ENCODE measurements at places on chromosomes 4 and X.

GRCh38 chr4:115674485-115674884, 561.1 kb upstream of the NDST4 start:
- DNase-seq, result no peak

DNA sequence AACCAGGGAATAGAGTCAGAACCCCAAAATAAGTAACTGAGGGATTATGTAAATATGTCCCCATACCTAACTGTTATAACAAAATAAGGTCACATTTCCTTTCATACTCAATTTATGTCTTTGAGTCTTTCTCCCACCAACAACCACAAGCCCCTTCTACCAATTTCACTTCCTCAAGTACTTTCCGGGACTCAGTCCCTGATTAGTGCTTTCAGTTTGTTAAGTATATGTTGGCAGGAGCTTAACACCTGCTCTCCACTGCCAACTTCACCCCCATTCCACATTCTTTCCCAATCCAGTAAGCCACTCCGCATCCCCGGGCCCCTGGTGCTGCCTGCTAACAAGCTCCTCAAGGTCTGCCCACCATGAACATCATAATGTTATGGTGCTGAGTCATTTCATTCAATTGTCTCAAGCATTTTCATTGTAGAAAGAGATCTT, 71.3 kb upstream of the SPRY1 start:
- no peak for DNase-seq

GRCh38 chr4:154836030-154836429, 55.0 kb downstream of the RBM46 start:
- no peak for DNase-seq

DNA sequence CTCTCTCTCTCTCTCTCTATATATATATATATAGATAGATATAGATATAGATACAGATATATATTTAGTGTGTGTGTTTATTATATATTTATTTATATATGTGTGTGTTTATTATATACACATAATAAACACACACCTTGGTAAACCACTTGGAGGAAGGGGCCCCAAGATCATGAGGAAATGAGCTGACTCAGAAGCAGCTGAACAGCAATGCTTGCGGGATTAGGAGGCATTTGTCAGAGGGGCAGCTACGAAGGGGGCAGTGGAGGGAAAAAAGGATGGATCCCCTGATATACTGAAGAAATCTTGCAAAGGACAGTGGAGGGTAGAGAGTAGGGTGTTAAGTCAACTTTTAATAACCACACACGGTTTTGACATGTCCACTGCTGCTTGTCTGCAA, 120.0 kb upstream of the SORBS2 start:
- no peak for DNase-seq

- no peak for DNase-seq
These were observed 1025.5 kb downstream of the RPA4 start for GRCh38 chrX:97909245-97909644.

GRCh38 chr4:127211650-127212560, 420.9 kb upstream of the INTU start:
- no peak for DNase-seq

DNA sequence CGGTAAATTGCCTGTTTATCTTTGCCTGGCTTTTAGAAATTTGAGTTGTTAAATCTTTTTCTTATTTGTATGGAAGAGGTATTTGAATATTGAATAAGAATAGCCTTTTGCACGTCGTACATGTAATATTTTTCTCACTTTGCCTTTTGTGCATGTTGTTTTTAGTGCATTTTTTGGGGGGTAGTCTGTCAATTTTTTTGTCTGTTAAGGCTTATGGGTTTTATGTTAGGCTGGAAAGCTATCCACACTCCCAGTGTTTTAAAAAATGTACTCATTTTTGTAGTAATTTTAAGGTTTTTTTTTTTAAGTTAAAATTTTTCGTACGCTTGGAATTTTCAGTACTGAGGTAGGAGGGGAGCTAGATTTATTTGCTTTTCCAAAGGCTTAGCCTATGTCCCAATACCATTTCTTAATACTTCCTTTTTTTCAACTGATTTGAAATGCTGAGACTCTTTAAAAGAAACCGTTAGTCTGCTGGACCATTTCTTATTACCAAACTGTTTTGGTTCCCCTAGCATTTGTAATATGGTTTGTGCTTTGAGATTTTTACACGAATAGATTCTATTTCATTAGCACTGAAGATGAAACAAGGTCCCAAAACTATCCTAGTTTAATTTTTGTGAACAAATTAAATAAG, 1.3 kb downstream of the HERC5 start:
- no peak for DNase-seq

DNA sequence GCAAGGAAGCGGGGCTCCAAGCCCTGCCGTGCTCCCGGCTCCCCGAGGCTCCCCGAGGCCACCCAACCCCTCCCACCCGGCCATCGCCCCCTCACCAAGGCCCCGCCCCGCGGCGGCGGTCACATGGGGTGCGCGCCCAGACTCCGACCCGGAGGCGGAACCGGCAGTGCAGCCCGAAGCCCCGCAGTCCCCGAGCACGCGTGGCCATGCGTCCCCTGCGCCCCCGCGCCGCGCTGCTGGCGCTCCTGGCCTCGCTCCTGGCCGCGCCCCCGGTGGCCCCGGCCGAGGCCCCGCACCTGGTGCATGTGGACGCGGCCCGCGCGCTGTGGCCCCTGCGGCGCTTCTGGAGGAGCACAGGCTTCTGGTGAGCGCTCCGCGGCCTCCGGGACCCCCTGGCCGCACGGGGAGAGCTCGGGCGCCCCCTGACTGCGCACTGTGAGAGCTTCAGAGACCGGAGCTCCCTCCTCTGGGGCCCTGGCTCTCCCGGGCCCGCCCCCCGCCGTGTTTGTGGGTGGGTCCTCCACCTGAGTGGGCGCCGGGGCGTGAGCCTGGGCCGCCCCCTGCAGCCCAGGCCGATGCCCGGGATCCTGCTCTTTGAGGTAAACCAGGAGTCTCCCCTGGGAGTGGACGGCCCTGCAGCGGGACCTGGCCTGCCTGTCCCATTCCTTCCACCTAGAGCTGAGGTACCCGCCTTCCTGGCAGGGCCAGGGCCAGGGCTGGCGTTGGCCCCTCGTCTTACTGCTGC, at the start of gene IDUA:
Gene IDUA, plus strand, starts transcription at position 166 of the 745 bp plus-strand sequence. Its CDS starts 41 bp downstream, at position 207.
- peak; percentile 36 for DNase-seq

- no peak for DNase-seq
These were observed 1013.0 kb downstream of the STIM2 start for GRCh38 chr4:27873596-27873995.

DNA sequence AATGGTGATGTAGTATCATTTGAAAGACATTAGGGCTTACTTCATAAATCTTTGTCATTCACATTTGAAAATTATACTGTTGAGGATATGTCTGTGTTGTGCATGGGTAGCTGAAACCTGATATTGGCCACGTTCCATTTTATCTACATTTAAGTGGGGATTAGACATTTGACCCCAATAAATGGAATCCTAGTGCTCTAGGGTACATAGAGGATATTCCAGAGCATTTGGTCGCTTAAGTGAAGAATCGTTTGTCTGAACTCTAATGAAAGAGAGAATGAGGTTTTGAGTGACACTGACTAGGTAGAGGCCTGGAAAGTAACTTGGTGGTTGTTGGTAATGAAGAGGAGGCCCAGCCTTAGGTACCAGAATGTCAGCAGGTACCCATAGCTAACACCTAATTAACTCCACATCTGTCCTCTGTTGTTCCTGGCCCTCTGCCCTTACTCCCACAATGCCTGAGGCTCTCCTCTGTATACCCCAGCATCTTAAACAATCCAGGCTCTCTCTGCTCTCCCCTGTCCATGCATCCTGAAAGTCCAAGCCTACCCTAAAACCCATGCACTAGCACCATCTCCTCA, 299.5 kb upstream of the KLF3 start:
- DNase-seq, result no peak

- no peak for DNase-seq
These were observed 378.6 kb downstream of the UNC5C start for GRCh38 chr4:95170176-95170575.

DNA sequence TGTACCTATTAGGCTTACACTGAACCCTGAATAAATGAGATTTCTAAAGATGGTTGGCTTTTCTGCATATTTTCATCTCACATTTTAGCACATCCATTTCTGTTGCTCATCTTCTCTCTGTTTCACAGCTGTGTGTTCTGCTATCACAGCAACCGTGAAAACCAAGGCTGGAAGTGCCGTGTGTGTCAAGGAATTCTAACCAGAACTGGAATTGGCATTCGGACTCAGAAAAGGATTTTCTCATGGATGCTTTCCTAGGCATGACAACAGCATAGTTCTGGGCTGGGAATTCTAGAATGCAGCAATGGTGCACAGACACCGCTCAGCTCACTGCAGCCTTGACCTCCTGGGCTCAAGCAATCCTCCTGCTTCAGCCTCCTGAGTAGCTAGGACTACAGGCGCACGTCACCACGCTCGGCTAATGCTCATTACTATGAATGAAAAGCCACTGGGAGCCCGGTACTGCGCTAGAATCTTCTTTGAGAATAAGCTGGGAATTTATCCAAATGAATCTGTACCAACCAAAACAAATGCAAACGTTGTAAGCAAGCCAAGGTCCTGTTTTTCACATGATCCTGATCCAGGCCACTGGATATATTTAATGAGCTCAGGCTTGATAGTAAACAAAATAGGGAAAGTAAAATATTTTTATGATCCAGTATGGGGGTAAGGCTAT, 105.2 kb downstream of the RBM47 start:
- DNase-seq, result no peak

DNA sequence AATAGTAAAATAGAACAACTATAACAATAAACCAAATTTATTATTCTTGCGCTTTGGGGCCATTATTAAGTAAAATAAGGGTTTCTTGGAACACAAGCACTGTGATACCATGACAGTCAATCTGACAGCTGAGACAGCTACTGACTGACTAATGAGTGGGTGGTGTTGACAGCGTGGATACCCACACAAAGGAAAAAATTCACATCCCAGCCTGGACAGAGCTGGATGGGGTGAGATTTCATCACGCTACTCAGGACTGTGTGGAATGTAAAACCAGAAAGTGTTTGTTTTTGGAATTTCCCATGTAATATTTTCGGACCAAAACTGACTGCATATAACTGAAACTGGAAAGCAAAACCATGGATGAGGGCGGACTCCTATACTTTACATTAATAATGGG, 48.8 kb downstream of the IGFBP7 start:
- no peak for DNase-seq

- no peak for DNase-seq
These were observed 1555.4 kb upstream of the ADGRL3 start for GRCh38 chr4:59644765-59645164.

DNA sequence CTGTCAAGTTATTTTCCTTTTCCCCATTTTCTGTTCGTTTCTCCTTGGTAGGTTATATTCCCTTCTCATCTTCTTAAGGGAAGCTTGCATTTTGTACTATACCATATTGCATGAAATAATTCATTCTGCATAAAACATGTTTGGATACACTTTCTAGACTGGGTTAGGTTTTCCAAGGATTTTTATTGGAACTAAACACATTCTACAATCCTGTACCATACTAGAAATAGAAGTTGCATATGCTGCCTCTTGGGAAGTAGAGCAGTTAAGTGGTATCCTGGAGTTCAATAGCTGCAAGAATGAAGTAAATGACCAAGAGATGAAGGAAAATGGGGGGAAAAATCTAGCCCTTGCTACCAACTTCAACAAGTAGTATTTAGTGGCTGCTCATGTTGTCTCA, 393.7 kb upstream of the SLIT2 start:
- DNase-seq, result no peak

GRCh38 chr4:1086011-1086410, 27.4 kb downstream of the RNF212 start:
- DNase-seq, result no peak

Measured in T1000 (cell line).